ENCODE measurements at places on chromosomes 11 and 22.

DNA sequence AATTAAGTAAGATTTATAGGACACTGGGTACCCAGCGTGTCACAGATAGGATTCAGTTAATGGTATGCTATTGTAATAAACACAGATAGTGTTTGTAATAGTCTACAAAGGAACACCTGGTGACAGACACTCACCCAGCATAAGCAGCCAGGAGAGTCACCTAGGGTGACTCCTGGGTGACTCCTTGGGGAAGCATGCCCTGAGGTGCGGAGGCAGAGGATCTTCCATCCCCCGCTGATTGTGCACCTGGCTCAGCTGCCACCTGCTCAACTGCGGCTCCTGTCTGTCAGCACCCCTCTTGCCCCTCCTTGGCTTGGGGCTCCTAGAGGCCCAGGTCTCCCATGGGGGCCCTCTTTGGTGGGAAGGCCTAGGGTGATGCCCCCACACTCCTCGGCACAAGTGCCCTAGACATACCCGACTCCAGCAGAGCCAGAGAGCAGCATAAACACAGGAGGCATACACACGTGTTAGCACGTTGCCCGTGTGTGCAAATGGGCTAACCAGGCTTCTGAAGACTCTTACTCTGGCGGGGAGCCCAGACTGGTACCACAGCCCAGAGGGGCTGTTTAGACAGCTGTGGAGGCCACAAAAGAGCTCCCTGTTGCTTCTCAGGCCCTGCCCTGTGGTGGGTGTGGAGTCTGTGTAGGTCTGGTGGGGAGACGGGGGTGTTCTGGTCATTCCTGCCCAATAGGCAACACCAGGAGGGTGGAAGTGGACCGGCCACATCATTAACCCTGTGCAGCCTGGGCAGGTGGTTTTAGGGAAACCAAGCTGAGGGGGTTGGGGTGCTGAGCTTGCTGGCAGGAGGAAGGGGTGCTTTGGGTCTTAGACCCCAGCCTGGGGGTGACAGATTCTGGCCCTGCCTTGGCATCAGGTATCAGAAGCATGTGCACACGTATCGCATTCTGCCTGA lies 3.0 kb downstream of the INPPL1 start:
- DNase-seq = no peak

DNA sequence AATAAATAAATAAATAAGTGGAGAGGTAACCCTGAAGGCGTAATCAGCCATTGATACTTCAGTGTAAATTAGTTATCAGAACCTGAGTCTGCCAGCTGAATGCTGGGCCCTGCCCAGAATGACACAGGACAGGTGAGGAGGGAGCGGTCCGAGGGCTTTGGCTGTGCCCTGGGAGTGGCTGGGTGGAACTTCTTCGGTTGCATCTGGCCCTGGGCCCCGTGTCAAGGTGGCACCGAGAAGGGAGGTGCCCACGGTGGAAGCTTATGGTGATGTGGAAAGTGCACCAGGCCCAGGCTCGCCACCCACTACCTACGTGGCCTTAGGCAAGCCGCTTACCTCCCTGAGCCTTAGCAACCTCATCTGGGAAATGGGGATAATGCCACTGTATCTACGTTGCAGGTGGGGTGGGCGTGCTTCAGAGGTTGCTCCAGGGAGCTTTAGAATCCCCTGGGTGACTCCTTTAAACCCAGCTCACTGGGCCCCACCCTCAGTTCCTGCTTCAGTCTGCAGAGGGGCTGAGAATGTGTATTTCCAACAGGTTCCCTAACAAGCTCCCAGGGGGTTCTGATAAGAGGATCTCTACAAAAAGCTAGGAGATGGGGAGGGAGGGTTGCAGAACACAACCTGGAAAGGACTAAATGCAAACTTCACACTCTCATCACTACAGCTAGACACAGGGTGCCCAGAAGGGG lies 38.8 kb downstream of the TXN2 start:
- DNase-seq = no peak

DNA sequence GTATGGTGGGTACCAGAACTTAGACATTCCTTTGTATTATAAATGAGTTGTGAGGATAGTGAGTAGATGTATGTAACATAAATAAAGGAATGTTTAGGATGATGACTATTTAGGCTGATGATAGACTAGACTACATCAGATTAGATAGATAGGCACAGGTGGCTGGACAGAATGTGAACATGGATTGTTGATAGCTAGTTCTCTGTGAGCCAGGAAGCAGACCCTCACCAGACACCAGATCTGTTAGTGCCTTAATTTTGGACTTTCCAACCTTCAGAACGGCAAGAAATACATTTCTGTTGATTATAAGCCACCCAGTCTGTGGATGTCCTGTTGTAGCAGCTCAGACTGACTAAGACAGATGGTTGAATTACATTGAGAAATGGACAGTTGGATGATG lies 99.4 kb downstream of the SWAP70 start:
- no peak for DNase-seq

DNA sequence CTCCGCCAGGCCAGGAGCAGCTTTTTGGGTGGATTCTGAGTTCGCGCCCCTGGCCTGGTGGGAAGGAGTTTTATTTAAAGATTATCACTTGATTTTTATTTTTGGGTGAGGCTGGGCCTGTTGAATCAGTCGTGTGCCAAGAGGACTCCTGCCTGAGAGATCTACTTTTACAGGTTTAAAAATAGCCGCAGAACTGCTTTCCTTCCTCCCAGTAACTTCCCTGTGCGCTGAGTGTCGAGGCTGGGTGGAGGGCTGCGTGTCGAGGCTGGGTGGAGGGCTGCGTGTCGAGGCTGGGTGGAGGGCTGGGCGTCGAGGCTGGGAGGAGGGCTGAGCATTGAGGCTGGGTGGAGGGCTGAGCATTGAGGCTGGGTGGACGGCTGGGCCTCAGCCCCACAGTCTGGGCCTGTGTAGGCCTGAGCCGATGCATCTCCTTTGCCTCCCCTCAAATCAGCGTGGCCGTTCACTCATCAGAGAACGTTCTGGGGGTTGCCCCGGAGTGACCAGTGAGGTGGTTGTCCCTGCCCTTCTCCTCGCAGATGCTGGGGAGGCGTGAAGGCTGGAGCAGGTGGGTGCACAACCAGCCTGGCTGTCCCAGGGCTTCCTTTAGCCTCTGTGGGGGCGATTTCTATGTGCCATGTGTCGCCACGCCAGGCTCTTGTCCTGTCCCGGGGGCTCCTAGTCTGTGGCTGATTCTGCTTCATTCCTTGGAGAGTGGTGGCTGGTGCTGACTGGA lies 30.1 kb downstream of the GRAMD4 start:
- no peak for DNase-seq

- no peak for DNase-seq
Observed at GRCh38 chr11:61104963-61105362, 2.7 kb downstream of the CD5 start.

GRCh38 chr11:33323421-33323820 lies 66.2 kb downstream of the HIPK3 start:
- no peak for DNase-seq

DNA sequence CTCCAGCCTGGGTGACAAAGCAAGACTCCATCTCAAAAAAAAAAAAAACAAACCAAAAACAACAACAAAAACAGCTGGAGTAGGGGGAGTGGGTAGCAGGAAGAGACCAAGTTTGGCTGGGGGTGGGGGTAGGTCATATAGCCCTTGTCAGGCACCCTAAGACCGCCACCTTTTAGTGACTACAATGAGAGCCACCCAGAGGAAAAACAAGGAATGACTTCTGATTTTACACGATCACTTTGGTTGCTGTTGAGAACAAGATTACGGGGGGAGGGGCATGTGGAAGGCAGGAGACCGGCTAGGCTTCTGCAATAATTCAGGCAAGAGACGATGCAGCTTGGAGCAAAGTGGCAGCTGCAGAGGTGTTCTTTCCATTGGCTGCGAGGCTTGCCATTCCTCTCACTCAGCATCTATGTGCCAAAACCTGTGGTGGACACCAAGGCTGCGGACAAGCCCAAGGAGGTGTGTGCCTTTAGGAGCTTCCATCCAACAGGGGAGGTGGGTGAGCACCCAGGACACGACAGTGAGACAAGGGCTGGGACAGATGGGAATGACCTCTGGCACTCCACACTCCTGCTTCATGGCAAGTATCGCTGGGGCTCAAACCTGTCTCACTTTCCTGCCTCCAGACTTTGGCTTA lies 1.7 kb downstream of the RPS19BP1 start:
- no peak for DNase-seq

DNA sequence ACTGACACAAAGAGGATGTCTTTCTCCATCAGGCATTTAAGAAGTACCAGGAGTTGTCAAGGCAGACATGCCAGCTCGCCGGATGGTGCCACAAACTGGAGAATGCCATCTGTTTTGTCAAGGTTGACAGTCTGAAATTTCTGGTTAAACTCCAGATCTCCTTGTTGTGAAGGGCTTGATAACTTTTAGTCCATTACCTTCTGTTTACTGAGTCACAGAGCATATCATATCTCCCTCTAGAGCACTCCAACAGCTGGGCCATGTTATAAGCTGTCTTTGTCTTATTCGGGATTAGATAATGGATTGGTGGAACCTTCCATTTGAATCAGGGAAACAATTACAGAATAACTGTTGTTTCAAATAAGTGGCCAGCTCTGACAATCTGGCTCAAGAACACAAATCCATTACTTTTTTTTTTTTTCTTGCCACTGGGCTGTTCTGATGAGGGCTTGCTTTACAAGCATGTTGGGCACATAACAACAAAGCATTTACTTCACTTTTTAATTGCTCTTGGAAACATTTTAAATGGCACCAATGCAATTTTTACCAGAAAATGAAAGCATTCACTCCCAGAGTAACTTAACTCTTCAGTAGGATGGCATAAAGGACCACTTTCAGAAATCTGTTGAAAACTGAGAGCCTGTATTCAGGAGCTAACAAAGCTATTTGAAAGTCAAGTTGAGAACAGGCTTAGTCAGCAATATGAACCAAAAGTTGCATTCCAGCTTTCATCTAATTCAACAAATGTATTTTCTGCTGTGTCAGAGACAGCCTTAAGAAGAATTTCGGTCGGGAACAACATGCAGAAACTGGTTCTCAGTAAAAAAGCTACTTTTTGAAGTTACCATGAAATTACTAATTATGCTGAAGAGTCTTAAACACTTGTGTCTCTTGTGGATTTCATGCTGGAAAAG lies 227.6 kb upstream of the PITPNB start:
- DNase-seq = no peak

DNA sequence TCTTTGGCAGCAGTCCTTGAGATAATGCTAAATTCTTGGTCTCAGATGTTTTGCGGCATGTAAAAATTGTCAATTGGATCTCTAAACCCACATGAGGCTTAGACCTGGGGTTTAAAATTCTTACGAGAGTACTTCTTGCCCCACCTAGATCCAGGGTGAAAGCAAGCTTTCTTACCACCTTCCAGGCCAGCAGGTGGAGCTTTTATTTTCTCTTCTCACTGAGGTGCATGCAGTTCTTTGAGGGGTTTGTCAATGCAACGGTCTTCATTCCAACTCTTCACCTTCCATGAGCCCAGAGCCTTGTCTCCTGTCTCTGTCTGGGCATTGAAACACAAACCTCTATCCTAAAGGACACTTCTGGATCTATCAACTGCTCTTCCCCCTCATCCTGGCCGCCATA lies 154.1 kb downstream of the MYO18B start:
- no peak for DNase-seq

GRCh38 chr11:30019481-30019880 lies 2.7 kb upstream of the KCNA4 start:
- DNase-seq = no peak

GRCh38 chr22:23269441-23270211 lies 89.3 kb downstream of the BCR start:
- DNase-seq = no peak

- peak; percentile 66 for DNase-seq
Observed at GRCh38 chr11:109696191-109696897, 274.4 kb downstream of the C11orf87 start.

DNA sequence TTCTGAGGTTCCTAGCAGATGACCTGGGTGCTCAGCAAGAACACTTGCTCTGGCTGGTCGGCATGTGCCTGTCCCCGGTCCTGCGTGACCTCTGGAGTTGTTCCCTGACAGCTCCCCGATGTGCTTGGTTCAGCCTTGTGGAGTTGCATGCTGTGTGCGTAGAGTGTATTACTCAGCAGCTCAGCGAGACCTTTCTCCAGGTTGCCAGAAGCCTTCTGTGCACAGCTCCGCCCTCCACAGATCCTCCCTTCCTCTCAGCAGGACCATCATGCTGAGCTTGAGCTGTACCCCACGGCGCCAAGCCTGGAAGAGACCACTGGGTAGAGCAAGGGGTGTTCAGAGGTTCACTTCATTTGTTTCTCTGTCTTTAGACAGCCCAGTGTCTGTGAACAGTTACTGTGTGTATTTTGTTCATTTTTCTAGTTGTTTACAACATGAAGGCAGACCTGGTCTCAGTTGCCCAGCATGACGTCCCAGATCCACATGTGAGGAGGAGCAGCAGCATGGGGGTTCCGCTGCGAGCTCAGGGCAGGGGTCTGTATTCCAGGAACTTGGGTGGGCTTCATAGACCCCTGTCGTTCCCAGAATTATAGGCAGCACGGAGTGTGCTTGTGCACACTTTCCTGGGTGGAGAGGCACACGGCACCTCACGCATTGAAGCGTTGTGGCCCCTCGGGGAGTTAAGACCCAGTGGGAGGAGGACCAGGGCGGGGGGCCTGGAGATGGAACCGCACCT lies 148.6 kb downstream of the IGLL1 start:
- no peak for DNase-seq

- no peak for DNase-seq
Observed at GRCh38 chr11:14045417-14045816, 82.9 kb downstream of the SPON1 start.

- DNase-seq = no peak
Observed at GRCh38 chr22:37630839-37631435, 8.5 kb upstream of the SH3BP1 start.

GRCh38 chr22:41181349-41182241 lies 23.5 kb upstream of the L3MBTL2 start:
- peak; percentile 60 for DNase-seq

GRCh38 chr11:64996710-64997380 lies at the start of gene BATF2:
BATF2 (minus strand) TSS chr11:64996971; CDS start chr11:64996914, 57 bp downstream.
- no peak for DNase-seq

DNA sequence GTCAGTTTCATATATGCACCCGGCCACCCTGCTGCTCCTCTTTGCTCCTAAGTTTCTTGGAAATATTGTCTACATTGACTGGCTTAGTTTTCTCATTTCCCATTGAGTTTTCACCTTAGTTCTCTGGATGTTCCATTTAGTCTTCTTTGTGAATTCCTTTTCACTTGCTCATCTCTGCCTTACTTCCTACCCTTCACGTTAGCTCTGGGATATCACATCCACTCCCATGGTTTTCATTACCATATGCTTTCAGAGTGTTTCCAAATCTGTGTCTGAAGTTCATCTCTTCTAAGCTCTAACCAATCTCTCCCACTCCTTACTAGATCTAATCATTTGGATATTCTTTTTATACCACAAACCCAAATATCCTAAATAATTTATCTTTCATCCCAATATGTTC lies 226.4 kb downstream of the FAM76B start:
- no peak for DNase-seq

DNA sequence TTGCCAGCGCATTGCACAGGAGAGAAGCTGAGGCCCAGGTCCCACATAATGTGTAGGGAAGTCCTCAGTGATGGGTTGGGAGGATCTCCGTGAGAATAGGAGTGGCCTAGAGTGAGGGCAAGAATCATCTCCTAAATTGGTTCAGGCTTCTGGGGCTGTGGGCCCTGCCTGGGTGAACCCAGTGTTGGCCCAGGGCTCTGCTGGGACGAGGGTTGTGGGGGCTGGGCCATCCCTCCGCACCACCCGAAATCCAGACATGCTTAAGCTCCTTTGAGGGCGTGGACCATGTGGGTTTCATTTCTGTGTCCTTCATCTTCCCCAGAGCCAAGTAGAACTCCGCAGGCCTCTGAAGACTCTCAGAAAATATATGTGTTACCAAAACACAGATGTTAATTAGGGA lies 3.7 kb downstream of the MICALL1 start:
- no peak for DNase-seq

GRCh38 chr11:47768101-47768612 lies 1.0 kb upstream of the FNBP4 start:
- DNase-seq = peak; percentile 54

- no peak for DNase-seq
Observed at GRCh38 chr11:71081704-71082230, 170.6 kb downstream of the SHANK2 start.

Measured in GM04503 (cell line).